Stimulated activated CD4-positive, alpha-beta T cell treated with anti-CD3 and anti-CD28 coated beads, Interleukin-15, amount 100 ng/mL, for 48 hours (primary cell): ENCODE measurements at places on chromosomes 3 and 15.
A peak's percentile ranks its signal among the peaks of the same experiment; 100 is the strongest.

DNA sequence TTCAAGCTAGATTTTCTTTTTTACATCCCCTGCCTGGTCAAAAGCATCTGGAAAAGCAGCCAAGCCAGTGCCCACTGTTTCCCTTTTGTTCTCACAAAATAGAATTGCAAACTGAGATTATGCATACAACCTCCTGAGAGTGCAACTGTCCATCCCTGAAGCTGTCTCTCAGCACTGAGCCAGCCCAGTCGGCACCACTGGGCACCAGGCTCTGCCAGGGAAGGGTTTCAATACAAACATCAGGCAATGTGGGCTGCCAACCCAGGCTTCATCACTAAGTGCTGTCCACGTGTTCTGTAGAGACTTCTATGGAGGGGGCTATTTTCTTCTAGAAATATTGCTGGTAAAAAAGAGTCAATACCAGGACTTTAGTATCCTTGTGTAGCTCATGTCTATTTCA is 356.3 kb upstream of the TBL1XR1 start:
- DNase-seq: no peak

GRCh38 chr15:63973212-63974009 is 72.9 kb downstream of the DAPK2 start:
- no peak for DNase-seq

DNA sequence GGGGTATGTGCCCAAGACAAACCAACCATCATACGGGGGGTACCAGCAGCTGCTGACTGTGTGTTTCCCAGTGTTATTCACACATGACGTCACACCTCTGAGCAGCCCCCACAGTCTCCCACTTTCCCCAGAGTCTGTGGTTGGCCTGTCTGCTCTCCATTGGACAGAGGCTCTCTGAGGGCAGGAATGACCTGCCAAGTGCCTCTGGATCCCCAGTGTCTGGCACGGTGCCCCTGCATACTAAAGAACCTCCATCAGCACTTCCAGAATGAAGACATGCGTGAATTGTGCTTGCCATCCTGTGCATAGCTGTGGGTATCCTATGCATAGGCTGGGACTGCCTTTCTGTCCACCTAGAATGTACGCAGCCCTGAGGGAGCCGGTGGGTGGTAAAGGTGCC is 3.5 kb upstream of the CCDC9B start:
- no peak for DNase-seq

DNA sequence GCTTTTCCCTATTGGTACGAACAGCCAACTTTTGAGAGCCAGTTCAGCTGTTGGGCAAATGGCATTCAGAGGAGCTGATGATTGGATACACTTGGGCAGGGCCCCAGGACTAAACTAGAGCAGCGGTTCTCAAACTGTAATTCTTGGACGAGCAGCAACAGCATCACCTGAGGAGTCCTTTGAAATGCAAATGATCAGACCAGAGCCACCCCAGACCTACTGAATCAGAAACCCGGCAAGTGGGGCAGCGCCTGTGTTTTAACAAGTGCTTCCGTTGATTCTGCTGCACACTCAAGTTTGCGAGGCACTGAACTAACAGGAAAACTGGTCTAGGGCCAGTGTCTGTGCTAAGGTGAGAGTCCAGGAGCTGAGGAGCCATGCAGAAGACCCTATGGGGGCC is 239.7 kb downstream of the UACA start:
- no peak for DNase-seq

- DNase-seq: peak; percentile 13
Measured at GRCh38 chr3:124034016-124034843, 42.3 kb upstream of the ROPN1 start.

GRCh38 chr3:66394753-66395249 is 106.0 kb downstream of the LRIG1 start:
- no peak for DNase-seq

DNA sequence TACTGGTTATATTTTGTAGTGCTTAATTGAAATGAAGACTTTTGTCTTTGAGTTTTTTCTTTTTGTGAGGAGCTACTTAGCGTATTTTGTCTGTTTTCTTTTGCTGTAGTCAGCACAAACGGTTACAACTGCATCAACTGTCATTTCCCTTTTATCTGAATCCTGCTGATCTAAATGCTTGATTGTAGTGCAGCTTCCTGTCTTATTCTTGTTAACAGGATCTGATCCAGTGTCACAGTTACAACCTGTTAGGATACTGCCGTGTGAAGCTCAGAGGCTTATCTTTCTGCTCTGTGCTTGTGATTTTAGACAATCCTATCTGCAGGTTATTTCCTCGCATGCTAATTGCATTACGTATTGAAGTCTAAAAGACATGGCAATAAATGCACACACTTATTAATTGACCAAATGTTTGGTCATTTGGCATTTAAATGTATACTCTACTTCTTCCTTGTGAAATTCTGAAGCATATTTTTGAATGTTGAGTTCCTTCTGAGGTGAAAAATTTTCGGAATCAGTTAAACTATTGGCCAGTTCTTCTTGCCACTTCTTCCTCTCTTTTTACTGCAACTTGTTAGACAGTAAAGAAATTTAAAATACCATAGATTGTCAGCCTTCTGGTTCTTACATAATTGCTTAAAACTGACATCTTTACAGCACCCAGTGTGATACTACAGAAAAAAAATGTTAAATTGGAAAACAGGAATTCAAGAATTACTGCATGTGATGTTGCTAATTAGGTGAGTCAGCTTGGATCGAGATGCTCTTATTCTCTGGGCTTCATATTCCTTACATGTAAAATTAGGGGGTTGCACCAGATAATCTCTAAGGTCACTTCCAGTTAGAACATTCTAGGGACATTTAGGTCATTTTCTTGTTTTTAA is 168.2 kb downstream of the MBNL1 start:
- no peak for DNase-seq

DNA sequence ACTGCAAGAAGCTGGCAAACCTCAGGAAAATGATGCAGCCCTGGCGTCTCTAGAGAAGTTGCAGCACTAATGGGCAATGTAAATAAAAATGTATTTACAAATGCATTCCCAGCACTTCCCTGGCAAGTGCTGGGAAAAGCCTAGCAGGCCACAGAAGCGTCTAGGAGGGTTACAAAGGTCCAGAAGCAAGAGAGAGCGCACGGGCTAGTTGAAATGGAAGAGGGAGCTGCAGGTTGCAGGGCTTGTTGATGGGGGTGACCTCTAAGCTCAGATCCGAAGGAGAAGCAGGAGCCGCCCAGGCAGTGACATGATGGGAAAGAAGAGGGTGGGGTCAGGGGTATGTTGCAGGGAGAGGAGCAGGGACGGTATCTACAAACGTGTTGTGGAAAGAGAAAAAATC is 2.7 kb upstream of the KNL1 start:
- DNase-seq: no peak

GRCh38 chr15:52528564-52529340 is at the start of gene MYO5A:
Gene MYO5A (minus strand): TSS chr15:52528880. CDS start chr15:52528806, 74 bp downstream.
- peak; percentile 59 for DNase-seq

DNA sequence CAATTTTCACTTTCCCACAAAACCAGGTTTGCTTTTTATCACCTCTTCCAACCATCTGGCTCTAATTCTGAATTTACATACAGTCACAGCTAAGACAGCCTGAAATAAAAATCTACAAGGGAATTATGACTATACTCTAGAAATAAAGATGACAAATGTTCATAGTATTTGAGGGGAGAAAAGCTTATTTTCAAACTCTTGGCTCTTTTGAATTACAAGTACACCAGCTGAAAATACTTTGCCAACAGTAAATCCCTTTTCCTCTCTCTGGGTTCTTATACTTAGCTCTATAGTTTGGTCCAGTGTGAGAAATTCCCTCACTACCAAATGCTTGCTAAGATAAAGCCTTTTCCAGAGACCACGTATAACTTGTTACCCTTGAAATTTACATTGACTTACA is 1037.9 kb downstream of the ROBO1 start:
- DNase-seq: no peak

DNA sequence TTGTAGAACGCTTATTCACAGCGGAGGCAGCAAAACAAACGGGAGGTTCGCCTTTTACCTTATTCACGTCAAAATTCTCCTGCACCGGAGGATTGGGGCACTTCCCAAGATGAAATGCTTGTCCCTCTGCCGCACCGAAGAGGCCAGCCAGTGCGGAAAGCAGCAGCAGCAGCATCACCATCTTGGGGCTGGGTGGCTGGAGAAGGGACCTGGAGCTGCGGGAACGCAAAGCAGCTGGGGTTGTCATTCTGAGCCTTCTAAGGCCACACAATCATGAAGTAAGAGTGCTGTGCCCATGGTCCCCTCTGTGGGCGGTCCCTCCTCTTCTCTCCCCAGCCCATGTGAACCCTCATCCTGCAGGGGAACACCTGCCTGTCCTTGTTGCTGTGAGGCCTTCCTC is 4.5 kb downstream of the APOD start:
- no peak for DNase-seq

DNA sequence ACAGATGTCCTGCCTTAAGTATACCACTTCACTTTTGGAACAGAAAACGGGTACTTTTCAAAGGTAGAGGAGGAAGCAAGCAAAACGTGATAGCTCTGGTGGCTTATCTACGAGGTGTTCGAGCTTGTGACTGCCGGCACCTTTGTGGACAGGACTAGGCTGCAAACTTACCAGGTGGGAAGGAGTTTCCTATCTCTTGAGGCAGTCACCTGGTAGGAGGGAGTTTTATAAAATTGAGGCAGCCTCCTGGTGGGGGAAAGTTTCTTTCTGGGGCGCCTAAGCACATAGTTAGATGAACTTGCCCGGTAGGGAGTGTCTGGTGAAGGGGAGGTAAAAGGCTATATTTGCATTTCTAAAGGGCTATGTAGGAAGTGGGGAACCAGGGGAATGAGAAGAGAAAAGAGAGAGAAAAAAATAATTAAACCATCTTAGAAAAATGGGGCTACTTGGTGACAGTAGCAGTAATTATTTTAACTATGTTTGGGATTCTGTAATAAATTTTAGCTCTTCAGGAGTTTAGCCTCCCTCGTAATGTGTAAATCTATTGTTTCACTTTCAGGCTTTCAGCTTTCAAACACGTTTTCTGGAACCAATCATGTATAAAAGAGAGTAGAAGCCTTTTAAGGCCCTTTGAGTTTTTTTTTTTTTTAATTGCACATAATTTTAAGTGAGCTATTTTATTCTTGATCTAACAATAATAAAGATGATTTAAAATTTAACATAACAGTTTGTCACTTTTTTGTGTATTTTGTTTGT is 131.0 kb downstream of the IL5RA start:
- no peak for DNase-seq

GRCh38 chr3:125154110-125154509 is 58.4 kb downstream of the SLC12A8 start:
- DNase-seq: no peak

DNA sequence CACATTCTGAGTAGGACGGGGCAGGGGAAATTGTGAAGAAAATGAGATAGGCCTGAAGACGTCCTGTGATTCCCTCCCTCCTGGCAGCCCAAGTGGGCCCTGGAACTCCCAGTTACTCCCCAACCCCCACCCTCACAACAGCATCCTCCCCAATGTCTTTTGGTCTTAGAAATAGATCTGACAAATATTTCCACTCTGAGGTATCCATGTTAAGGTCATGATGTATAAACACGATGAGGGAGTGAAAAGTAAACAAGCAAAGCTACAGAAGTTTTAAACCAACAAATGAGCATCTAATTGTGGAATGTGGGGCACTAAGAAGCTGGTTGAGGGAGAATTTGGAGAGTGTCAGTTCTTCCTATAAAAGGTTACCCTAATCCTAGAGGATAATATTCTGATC is 103.7 kb upstream of the AADACL2 start:
- no peak for DNase-seq

GRCh38 chr3:132071043-132071442 is 36.2 kb upstream of the CPNE4 start:
- DNase-seq: no peak

DNA sequence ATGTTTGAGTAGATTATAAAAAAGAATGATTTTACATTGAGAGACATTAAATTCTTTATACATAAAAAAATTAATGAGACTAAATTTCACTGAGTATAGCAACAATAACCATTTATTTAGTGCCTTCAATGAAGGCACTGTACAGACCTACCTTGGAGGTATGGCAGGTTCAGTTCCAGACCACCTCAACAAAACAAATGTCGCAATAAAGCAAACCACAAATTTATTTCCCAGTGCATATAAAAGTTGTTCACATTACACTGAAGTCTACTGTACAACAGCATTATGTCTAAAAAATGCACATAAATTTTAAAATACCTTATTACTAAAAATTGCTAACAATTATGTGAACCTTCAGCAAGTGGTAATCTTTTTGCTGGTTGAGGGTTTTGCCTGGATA is 58.8 kb downstream of the SLC24A1 start:
- DNase-seq: no peak

GRCh38 chr3:103372031-103372430 is 937.2 kb downstream of the ZPLD1 start:
- no peak for DNase-seq

- DNase-seq: no peak
Measured at GRCh38 chr15:35104526-35105147, 19.5 kb upstream of the NANOGP8 start.

- no peak for DNase-seq
Measured at GRCh38 chr3:138899351-138899991, 47.5 kb downstream of the FOXL2 start.

GRCh38 chr15:24858737-24859601 is 95.8 kb upstream of the SNRPN start:
- no peak for DNase-seq

DNA sequence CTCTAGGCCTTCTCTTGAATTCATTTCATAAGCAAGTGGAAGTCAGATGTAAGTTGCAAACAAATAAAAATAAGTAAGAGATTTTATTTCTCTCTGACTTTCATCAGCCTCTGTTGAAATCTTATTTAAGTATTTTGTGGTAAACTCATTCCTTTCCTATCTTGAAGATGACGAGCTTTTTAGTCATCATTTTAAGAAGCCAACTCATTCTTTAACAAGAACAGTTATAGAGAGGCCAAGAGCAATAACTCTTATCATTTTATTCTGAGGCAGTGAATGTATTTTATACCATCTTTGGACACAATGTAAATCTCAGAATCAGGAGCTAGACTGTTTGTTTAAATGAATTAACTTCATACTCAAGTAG is 147.5 kb upstream of the MBNL1 start:
- no peak for DNase-seq

DNA sequence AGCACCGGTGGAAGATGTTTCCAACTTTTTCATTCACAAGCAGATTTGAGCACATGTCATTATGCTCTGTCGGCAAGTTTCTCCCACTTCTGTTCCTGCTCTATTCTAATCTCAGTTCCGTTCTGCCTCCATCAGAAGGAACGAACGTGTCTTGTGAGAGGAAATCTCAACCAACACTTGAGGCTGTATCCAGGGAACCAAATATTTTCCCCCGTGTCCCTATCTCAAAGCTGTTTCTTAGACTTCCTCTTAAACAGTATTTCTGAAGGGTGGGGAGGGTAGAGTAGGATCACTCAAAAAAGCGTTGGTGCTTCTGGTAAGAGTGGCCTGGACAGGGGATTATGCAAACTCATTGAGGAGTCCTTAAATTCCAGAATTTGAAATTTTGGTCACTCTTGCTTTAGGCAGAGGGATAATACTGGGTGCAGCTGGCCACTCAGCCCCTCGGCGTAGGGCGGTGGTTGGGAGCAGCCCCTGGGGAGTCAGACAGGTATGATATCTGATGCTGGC is 54.9 kb downstream of the FRMD4B start:
- no peak for DNase-seq

GRCh38 chr3:184688251-184688881 is 23.5 kb downstream of the MAGEF1 start:
- no peak for DNase-seq
